GM20000 (cell line): ENCODE measurements at places on chromosomes 1 and 21.

- no peak for DNase-seq
These were observed 104.6 kb upstream of the TTC34 start for GRCh38 chr1:2906085-2906484.

DNA sequence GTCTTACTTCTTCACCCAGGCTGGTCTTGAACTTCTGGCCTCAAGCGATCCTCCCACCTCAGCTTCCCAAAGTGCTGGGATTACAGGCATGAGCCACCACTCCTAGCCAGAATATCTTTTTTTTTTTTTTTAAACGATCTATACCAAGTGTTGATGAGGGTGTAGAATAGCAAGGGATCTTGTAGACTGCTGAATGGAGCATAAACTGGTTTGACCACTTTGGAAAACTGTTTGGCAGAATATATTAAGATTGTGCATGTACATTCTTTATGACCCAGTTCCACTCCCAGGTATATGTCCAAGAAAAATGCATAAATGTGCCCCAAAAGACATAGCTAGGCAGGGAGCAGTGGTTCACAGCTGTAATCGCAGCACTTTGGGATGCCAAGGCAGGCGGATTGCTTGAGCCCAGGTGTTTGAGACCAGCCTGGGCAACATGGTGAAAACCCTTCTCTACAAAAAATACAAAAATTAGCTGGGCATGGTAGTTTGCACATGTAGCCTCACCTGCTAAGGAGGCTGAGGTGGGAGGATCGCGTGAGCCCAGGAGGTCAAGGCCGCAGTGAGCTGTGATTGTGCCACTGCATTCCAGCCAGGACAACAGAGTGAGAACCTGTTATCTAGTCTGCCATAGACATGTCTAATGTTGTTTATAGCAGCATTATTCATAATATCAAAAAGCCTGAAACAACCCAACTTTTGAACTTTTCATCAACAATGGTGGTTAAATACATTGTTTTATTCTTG lies 184.0 kb downstream of the VPS13D start:
- DNase-seq = no peak

DNA sequence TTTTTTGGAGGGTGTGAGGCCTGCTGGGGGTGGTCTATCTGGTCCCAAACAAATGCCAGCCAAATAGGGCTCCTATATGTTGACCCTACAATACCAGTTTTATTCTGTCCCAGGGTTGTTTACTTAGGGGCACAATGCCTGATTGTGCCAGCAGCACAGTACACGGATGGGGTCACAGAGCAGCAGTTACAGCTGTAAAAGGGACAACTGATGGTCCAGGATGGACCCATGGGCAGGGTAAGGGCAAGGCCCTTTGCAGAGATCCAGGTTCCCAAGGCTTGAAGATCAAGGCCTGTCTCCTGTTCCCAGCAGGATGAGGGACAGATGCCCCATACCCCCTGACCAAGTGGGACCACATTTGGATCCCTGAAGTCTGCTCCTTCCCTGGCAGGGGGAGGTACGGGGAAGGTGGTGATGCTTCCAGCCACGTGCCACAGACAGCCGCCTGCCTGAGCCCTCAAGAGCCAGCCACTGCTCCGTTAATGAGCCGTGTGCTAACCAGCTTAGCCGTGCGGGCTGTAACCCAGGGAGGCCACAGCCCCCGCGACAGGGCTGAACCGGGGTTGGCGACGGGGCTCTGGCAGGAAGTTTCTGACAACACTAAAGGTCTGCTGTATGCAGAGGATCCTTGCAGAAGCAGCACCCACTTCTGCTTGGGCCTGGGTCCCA lies 18.2 kb downstream of the SLC6A9 start:
- no peak for DNase-seq

DNA sequence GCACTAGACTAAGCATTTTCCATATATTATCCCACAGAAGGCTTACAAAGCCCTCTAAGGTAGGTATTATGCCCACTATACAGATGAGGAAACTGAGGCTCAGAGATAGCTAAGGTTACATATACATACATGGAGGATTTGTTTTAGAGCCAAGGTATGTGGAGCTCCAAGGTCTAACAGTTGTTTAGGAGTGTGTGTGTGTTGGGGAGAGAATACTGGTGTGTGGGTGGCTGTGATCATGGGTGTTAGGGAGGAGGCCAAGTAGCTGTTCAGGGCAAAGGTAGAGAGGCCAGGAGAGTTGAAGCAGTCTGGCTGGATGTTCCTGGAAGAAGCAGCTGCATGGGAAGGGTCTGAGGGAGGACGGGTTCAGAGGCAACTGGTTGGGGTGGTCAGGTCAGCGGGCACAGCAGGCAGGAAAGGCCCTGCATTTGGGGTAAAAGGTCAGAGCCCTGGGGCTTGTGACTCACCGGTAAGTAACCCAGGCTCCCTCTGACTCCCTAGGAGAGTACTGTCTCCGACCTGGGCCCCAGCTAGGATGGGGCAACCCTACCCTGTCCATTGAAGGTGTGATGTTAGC lies 5.1 kb upstream of the LDLRAP1 start:
- DNase-seq = no peak

- no peak for DNase-seq
These were observed 56.5 kb downstream of the WARS2 start for GRCh38 chr1:119083980-119084379.

DNA sequence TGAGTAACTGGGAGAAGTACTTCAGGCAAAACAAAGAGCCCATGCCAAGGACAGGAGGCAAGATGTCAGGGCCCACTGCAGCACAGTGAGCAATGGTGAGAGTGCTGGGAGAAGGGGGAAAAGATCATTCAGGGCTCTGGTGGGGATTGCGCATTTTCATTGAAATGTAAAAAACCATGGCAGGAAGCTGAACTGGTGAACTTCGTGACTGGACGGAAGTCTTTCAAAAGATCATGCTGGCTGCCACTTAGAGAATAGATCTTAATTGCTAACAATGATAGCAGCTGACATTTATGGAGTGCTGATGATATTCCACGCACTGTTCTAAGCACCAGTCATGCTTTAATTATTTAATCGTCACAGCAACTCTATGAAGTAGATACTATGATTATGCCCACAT lies 107.0 kb downstream of the TGFBR3 start:
- DNase-seq = no peak

DNA sequence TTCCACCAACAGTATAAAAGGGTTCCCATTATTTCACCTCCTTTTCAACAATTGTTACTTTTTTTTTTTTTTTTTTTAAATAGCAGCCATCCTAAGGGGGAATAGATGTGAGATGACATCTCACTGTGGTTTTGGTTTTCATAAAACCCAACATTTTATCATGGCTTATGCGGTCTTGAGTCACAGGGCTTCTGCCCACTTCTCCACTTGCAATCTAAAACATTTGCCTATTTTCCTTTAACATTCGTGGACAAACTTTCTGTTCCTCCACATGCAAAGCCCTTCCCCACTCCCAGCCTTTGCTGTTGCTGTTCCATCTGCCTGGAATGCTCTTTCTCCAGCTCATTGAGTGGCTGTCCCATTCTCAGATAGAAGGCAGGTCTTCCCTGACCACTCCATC lies 239.7 kb upstream of the KCNK2 start:
- no peak for DNase-seq

- DNase-seq = no peak
These were observed 12.7 kb downstream of the COL6A2 start for GRCh38 chr21:46110499-46111192.

DNA sequence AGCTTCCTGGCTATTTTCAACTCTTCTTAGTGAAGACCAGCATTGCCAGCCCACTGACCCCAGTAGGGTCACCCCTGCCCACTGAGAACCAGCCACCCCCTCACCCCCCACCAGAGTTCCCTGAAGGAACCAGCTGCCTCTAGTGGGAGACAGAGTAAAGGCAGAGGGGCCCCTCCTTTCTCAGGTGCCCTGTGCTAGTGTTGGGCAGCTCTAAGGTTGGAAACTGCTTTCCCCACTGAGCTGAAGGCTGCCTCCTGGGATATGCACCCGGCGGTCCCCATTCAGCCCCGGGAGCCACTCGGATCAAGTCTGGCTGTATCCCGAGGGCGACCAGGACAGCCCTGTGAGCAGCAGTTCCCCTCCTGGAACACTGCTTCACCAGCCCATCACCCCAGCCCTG lies 111.0 kb downstream of the PGBD5 start:
- no peak for DNase-seq

DNA sequence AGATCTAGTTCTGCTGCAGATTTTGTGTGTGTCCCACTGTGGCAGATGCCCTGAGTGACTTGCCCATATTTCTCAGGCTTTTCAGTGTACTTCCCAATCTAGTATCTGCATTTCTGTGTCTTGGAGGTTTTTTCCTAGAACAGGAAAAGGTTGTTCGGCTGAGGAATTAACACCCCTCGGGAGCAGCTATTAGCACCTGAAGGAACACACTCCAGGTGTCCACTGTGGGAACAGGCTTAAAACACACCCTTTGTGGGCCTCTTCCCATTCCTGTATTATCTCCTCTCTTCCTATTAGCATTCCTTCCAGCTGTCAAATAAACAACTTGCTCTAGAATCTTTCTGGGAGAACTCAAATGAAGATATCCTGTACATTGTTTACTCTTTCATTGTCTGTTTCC lies 178.3 kb downstream of the HMCN1 start:
- DNase-seq = no peak

GRCh38 chr1:73092383-73092782 lies 810.0 kb upstream of the NEGR1 start:
- DNase-seq = no peak

DNA sequence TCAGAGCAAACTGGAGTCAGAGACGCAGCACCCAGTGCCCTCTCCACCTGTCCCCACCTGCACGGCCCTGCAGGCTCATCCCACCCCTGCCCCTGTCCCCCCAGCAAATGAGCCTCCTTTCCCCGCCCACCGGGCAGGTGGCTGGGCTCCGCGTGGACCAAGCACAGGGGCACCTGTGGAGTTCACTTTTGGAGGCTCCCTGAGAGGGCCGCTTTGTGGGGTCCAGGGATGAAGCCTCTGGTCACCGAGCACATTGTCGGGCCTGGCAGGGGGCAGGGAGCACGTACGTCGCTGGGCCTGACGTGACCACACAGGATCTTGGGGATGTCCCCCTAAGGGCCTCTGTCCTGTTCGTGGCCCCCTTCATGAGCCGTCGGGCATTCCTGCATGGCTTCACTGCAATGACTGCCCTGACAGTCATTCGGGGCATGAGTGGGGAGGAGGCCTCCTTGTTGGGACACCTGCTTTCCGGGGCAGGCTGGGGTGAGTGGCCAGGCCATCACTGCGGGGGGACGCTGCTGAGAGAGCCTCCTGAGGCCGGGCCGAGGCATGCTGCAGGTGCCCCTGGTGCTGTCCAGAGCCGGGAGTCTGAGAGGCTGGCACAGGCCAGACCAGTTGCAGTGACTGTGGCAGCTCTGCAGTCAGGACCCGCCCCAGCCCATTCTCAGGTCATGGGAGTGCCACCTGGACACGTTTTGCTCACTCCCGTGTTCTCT lies 19.7 kb downstream of the SLX9 start:
- no peak for DNase-seq

DNA sequence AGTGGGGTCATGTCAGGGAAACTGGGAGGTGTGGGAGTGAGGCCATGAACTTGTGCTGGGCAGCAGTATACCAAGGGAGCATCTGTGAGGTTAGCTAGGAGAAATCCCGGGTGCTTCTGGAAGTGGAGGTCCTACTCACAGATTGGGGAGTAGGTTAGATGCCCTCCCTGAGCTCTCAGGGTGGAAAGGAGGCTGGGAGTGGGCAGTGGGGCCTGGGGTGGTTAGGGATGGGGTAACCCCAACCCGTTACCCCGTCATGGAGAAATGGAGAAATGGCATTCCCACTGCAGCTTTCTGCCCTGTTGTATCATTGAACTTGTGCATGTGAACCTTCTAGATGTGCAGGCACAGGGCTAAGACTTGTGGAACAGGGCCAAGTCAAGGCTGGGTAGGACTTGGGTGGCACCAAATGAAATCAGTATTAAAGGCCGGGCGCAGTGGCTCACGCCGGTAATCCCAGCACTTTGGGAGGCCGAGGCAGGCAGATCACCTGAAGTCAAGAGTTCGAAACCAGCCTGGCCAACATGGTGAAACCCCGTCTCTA lies 27.2 kb downstream of the EXOC8 start:
- no peak for DNase-seq

DNA sequence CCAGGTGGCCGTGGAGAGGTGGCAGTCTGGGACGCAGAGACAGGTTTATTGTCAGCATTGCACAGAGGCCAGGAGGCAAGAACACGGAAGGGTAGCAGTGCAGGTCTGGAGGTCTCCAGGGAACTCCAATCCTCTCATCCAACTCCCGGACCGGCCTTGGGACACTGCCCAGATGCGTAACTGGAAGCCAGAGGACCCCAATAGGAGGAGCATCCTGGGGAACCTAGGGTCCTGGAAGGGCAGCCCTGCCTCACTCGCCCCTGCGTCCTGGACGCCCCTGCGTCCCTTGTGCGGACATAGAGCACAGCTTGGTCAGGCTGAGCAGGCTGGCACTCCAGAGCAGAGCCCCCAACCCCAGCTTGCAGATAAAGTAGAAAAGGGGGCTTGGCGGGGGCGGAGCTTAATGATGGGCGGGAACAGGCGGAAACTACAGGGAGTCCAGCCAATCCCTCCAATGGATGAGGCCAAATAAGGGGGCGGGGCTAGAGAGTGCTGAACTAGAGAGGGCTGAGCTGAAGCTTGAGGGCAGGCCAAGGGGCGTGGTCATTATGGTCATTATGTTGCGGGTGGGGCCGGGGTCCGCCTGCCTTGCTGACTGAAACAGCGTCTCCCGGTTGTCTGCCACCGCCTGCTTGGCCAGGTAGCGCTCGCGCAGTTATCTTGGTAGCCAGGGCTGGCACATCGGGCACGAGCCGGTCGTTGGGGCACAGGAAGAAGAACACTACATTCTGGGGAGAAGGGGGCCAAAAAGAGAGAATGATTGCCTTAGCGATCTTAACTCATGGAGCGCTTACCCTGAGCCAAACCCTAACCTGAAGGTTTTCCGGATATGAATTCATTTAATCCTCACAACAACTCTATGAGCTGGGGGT lies 3.7 kb upstream of the ARHGEF19 start:
- peak; percentile 84 for DNase-seq

DNA sequence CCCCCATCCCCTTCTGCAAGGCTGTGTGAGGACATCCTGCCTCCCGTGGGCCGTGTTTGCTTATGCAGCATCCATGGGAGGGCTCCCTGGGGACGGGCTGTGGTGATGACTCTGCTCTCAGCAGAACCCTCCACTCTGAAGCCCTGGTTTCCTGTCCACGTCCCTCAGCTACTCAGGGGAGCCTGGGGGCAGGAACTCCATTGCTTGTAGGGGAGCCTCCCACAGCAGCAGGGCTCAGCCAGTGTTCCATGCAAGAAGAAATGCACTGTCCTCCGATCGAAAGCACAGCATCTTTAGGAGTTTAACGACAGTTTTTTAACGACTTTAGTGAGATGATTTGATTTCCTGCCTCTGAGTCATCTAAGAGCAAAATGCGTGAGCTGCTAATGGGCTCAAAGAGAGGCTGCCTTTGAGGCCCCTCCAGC lies 8.3 kb upstream of the KCNAB2 start:
- peak; percentile 67 for DNase-seq

DNA sequence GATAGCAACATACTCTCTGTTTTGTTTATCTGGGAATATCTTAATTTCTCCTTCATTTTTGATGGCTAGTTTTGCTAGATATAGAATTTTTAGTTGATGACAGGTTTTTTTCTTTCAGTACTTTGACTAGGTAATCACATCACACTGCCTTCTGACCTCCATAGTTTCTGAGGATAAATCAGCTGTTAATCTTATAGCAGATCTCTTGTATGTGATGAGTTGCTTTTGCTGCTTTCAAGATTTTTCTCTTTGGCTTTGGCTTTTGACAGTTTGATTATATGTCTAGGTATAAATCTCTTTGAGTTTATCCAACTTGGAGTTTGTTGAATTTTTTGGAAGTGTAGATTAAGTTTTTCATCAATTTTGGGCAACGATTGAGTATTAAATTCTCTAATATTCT lies 142.6 kb downstream of the ZNF644 start:
- DNase-seq = no peak
